NCI-H1436 treated with DMSO at 0.1 percent for 48 hours (cell line): ENCODE measurements at places on chromosomes 5 and 9.

GRCh38 chr5:172554562-172554961, 86.5 kb upstream of the NEURL1B start:
- DNase-seq: no peak

DNA sequence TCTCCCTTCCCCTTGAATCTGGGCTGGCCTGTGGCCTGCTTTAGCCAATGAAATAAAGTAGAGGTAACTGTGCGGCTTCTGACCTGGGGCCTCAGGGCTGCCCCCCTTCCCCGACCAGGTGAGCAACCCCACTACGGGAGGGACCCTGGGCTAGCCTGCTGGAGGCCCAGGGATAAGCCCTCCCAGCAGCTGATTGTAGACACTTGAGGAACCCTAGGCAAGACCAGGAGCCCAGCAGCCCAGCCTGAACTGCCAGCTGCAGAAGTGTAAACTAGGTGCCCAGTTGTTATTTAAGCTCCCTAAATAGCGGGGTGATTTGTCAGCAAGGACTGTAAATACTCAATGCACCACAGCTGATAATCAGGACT, 41.3 kb downstream of the RAPGEF1 start:
- DNase-seq: no peak

- no peak for DNase-seq
Measured at GRCh38 chr9:33187519-33188218, 20.5 kb upstream of the B4GALT1 start.

- no peak for DNase-seq
Measured at GRCh38 chr9:101399643-101399970, 956 bp downstream of the ZNF189 start.

GRCh38 chr5:154260224-154260927, 69.8 kb downstream of the GALNT10 start:
- no peak for DNase-seq

GRCh38 chr9:87592554-87593358, 95.1 kb downstream of the DAPK1 start:
- DNase-seq: no peak

- no peak for DNase-seq
Measured at GRCh38 chr5:63613442-63613841, 348.8 kb downstream of the HTR1A start.

GRCh38 chr5:102651466-102651865, 103.6 kb upstream of the PAM start:
- no peak for DNase-seq

DNA sequence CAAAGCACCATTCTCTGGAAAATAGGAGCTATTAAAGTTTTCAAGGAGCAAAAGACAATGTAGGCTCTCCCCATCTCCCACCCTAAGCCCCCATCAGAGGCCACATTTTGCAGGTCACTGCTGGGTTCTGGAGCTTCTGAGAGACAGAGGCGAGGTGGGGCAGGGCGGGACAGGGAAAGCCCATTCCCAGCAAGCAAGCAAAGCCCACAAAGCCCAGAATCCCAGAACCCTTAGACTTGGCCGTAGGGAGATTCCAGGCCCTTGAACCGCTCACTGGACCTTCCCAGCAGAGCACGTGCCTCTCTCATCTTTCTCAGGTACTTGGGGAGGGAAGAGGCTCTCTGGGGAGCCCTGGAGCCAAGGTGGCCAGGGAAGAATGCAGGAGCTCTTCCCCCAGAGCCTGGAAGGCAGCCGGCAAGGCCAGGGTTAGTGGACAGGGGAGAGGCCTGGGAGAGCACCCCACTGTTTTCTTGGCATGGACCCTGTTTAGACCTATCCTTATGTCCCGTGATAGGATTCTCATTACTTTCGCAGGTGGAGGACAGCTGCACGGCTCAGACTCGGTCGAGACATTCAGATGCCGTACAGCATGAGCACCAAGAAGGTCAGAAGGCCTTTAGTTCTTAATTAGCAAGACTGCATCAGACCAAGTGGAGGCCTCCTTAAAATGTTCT, 52.4 kb downstream of the ZNF354C start:
- no peak for DNase-seq

GRCh38 chr9:19967888-19968459, 179.1 kb upstream of the SLC24A2 start:
- peak; percentile 30 for DNase-seq

DNA sequence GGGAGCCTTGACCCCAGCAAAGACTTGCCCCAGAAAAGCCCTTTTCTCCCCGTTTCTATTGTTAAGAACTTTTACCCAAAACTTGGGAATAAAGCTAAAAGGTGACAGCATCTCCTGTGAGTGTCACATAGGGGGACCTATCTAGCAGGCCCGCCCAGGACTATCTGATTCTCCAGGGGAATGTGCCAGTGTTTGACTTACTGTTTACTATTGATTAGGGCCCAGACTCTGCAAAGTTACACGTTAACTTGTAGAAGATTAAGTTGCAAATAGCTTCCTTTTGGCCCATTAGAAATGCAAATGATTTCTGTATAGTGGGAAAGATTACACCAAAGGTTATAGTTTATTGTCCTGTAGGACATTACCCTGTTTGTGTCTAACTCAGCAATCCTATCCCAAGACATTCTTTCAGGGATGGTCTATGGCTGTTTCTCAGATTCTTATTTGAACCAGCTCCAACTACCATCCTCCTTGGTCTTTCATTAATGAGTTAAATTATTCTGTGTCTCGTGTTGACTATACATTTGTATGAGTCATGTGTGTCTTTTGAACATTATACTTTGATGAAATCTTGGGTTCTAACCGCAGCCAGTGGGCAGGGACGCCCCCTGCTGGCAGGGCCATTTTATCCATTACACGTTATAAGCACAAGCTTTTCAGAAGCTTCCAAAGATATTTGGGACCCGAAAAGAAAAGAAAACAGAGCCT, 60.7 kb downstream of the HRH2 start:
- no peak for DNase-seq
